ENCODE measurements at places on chromosomes 6 and 20.

GRCh38 chr6:73293331-73293730 lies 30.3 kb upstream of the KHDC1 start:
- DNase-seq = no peak

DNA sequence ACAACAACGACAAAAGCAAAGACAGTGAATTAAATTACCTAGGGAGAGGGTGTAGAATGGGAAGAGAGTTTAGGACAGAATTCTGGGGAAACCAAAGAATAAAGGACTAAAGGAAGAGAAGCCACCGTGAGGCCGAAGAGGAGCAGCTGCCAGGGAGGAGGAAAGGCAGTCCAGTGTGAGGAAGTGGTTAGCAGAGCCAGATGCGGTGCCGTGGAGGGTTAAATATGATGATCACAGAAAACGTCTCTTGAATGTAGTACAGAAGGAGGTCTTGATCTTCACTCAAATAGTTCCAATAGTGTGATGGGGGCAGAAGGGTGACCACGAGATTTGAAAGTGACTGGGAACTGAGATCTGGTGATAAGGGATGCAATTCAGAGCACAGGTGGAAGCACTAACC lies 67.7 kb downstream of the TMEM244 start:
- DNase-seq = no peak

- no peak for DNase-seq
Measured at GRCh38 chr6:145427232-145427631, 308.1 kb downstream of the EPM2A start.

DNA sequence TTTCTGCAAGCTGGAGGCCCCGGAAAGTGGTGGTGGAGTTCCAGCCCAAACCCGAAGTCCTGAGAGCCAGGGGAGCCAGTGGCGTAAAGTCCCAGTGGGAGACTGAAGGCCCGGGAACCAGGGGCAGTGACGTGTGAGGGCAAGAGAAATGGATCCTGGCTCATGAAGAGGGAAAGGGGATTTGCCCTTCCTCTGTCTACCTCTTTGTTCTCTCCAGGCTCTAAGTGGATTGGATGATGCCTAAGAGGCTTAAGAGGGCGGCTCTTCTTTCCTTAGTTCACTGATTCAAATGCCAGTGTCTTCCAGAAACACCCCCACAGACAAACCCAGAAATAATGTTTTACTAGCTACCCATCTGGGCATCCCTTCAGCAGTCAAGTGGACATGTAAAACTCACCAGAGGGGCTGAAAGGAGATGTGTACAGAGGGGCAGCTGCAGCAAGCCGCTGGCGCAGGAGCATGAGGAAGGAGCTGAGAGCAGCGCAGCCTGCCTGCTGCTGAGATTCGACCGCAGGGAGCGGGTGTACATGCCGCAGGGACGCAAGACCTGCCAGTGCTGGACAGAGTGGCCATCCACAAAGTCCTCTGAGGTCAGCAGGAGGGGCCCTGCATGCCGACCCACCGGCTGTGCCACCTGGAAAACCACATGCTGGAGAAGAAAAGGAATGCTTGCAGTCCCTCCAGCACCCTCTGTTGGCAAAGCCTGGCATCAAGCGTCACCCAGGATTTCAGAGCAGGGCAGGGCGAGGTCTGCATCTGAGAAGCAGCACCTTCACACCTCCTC lies 29.5 kb downstream of the CDYL start:
- peak; percentile 63 for DNase-seq

- DNase-seq = no peak
Measured at GRCh38 chr20:62879275-62880146, 17.9 kb upstream of the TCFL5 start.

DNA sequence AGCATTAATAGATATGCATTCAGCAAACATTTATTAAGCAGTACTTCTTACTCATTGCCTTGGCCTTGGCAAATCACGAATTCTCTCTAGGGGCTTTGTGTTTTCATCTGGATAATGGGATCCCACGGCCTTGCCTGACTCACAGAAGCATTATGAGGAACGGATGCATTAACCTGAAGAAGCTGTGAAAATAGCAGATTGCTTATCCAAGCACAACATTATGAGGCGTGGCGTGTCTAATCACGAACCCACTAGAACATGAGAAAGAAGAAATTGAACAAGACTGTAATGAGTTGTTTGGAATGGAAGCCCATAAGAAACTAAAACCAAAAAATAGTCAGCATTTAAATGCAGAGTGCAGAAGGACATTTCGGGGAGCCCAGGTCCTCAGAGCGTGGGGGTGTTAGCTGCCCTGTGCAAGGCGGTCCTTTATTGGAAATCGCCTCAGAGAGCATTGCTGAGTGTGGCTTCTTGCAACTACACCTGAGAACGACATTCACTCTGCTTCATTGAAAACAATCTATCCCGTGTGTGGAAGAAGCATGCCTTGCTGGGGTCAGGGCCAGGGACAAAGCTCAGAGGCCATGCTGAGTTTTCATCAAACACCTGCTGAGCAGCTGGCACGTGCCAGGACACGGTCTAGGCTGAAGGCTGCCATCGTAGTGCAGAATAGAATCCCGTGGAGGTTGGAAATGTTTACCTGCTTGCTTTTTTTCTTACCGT lies 179.9 kb downstream of the ZDHHC14 start:
- no peak for DNase-seq

DNA sequence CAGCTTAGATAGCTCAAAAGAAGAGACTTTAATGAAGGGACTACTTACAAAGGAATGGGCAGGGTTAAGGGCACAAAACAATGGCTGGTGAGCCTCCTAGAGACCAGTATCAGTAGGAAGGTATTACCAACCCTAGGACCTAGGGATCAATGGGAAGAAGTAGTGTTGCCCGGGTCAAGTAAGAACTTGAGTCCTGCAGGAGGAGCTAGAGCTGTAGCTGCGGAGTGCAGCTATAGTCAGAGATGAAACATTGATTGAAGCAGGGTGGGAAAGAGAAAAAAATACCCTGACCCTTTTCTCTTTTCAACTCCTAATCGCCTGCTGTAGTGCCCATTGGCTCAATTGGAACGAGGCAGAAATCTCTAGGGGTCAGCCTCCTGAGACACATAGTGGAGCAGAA lies 144.0 kb downstream of the FLRT3 start:
- no peak for DNase-seq

DNA sequence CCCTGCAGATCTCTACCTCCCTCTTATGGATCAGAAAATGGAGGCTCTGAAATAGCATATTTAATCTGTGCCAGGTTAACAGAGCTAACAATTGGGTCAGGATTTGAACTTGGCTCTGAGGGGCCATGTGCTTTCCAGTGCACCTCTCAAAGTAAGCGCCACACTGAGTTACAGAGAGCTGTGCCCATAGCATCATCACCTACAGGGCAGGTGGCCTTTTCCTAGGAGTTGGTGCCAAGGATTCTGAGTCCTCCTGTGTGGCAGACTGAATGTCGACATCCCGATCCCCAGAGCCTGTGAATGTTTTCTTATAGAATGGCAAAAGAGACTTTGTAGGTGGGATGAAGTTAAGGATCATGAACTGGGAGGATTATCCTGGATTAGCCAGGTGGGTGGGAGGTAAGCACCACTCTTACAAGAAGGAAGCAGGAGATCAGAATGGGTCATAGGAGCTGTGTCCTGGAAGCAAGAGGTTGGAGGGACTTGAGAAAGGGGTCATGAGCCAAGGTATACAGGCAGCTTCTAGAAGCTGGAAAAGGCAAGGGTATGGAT lies 68.0 kb upstream of the TBC1D7 start:
- DNase-seq = peak; percentile 27

- no peak for DNase-seq
Measured at GRCh38 chr20:824490-824889, 9.0 kb upstream of the FAM110A start.

DNA sequence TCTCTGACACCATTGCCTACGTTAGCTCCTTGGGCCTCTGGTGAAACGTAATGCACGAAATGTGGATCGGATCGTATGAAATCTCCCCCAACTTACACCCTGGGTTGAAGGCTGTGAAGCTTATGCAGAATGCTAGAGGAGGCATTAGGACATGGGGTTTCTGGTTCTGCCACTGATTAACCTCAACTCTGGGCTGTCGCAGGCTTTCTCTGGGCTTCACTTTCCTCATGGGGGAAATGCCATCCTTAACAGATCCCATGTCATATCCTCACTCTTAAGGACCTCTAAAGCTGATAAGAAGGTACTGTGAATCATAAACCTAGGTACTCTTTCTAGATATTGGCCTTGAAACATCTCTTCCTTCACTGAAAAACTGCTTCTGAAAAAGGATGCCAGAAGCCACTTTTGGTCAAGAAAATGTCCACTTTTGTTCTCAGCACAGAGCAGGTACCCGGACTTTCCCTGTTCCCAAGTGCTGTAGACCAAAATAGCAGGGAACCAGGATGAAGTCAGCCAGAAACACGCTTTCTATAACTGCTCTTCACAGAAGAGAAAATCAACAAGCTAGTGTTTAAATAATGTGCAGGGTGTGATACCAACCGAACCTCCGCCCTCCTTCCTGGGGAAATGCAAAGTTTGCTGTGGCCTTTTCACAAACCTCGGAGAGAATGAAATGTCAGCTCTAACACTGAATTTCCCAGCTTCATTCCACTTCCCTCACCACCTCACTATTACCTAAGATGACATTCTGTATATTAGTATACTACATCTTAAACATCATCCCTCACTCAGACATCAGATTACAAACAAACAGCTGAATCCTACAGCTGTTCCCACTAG lies 118.9 kb downstream of the BACH2 start:
- DNase-seq = no peak

DNA sequence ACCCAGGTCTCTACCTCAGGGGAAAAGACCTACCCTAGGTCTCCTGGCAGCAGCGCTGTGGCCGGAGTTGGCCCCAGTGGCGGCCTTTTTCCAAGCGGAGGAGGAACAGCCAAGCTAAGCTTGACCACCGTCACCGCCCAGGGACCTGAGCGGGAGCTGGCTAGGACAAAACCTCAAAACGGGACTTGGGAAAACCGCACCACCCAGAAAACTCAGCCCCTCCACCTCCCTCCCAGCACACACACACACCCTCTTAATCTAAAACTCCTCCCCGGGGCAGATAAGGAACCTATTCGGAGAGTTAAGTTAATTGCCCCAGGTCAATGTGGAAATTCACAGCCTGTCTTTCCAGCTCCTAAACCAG lies 2.7 kb upstream of the TRERF1 start:
- DNase-seq = no peak

GRCh38 chr6:138800377-138801150 lies 4.7 kb downstream of the ECT2L start:
- DNase-seq = no peak

- DNase-seq = no peak
Measured at GRCh38 chr20:9514461-9515213, at the start of gene LAMP5. Gene LAMP5, plus strand, starts transcription at chr20:9514590. Its CDS starts 263 bp downstream, at chr20:9514853.

GRCh38 chr6:7541175-7542064 lies at the start of gene DSP:
Gene DSP, plus strand, starts transcription at chr6:7541671. Its CDS starts 245 bp downstream, at chr6:7541916.
- peak; percentile 86 for DNase-seq

GRCh38 chr20:12394786-12395185 lies 477.1 kb downstream of the BTBD3 start:
- DNase-seq = peak; percentile 25

All from MCF 10A (cell line).